CD4-positive, alpha-beta T cell treated with Interleukin-6 for 4 hours (primary cell): ENCODE measurements at places on chromosomes 5 and 9.

DNA sequence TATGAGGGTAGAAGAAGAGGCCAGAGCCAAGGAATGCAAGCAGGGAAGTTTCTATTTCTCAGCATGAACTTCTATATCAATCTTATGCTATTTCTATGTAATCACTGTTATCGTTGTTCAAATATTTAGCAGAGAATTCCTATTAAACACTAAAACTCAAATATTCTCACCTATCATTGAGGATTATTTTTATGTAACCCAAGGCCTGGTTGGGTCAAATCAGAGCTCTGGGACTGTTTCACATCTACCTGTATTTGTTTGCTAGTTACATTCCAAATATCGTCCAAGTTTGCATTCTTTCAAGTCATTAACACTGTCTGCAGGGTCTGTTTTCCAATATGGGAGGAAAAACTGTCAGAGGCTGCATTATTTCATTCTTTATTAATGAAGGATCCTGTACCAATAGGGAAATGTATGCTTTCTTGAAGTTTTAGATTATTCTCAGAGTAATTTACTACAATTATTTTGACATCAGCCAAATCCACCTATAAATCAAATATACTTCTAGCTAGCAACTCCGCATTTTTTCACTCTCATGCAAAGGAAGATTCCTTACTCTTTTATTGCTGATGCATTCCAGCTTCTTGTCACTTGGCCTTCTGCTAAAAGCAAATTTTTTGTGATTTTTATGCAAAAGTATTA is 52.2 kb downstream of the LURAP1L start:
- no peak for DNase-seq

DNA sequence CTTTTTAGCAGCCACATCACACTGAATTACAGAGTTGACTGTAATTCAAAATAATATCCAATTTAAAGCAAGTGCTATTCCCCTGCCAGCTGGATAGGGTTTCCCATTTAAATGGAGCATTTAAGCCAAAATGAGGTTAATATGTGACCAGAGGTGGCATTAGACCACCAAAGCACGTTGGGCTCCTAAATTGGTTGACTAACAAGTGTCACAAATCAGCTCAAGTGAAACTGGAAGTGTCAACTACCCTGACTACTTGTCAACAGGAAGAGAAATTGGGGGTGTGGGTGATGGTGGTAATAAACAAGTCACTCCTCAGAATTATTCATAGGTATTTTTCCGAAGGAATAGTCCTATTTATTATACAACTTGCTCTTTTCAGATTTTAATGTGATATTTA is 609.6 kb upstream of the TLE4 start:
- no peak for DNase-seq

- DNase-seq = peak; percentile 7
Measured at GRCh38 chr9:1869843-1870242, 145.3 kb upstream of the SMARCA2 start.

GRCh38 chr5:138610918-138611677 is 35.9 kb upstream of the HSPA9 start:
- DNase-seq = no peak

GRCh38 chr5:121279801-121280200 is 571.9 kb upstream of the FTMT start:
- DNase-seq = no peak

- no peak for DNase-seq
Measured at GRCh38 chr5:172353271-172353812, 69.8 kb upstream of the UBTD2 start.

GRCh38 chr5:45179686-45180085 is 370.9 kb downstream of the MRPS30 start:
- DNase-seq = no peak

GRCh38 chr5:53508125-53508524 is 27.7 kb downstream of the FST start:
- DNase-seq = no peak

DNA sequence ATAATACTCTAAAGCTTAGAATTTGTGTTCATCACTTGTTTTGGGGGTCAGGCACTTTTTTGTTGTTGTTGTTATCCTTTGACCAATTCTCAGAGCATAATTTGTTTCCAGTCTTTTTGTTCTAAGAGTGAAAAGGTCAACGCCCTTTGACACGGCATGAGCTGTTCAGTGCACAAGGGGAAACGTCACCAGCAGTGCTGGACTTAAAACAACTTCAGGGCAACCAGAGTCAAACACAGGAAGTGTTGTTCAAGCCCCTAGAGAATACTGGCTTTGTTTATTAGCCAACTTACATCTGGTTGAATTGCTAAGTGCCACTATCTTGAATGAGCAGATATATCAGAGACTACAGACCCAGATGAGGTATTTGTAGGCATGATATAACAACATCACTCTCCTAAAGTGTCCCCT is 368.9 kb downstream of the TMEM161B start:
- DNase-seq = no peak

- no peak for DNase-seq
Measured at GRCh38 chr5:154608531-154609011, 130.5 kb upstream of the HAND1 start.

DNA sequence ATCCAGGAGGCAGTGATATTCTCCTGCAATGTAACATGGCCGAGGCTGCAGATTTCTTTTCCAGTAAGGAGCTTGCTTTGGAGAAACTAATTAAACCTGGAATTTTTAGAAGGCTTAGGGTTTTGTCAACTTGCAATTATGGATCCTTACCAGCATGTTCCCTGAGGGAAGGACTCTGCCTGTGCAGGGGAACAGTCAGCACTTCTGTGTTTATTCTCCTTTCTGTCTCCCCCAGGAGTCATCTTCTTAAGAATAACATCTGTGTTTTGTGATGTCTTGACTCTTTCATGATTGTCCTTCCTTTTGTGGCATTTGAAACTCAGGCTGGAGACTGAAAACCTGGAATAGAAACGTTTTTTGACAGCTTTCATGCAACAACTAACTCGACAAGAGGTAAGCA is 80.5 kb upstream of the TNFSF8 start:
- DNase-seq = no peak

DNA sequence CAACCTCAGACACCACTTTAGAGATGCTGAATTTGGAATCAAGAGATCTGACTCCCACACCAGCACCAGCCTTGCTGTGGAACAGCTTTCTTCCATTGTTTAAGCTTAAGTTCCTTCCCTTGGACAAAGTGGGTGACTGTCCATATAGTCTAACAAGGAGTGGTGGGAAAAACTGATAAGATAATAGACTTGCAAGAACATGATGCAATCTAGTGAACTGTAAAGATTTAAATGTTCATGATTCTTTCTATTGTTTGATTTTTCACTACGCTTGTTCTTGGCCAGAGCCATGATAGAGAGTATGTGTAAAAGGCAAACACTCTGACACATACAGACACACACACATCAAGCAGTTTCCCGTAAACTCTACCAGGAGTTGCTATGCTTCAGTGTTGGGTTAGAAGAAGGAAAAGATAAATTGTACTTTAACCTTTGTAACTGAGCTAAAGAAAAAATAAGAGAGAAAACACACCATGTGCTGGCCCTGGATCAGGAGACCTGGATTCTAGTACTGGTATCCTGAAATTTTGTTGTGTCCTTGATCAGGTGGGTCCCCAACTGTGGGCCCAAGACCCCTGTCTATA is 94.3 kb downstream of the PAPPA start:
- DNase-seq = no peak

GRCh38 chr5:34447424-34447823 is 208.7 kb upstream of the RAI14 start:
- no peak for DNase-seq
